Heart right ventricle (tissue), 16 donors: ENCODE measurements at places on chromosomes 2 and 18.

- DNase-seq, result no peak
- H3K27ac ChIP-seq, result no peak overlapping the region
- H3K27me3 ChIP-seq, result no peaks in the 10 kb centered on the region
- H3K4me1 ChIP-seq, result peaks cover 4% of the 10 kb centered on the region
- H3K4me3 ChIP-seq, result no peak overlapping the region
Measured at GRCh38 chr2:178392215-178392614, 58.8 kb downstream of the PRKRA start.

DNA sequence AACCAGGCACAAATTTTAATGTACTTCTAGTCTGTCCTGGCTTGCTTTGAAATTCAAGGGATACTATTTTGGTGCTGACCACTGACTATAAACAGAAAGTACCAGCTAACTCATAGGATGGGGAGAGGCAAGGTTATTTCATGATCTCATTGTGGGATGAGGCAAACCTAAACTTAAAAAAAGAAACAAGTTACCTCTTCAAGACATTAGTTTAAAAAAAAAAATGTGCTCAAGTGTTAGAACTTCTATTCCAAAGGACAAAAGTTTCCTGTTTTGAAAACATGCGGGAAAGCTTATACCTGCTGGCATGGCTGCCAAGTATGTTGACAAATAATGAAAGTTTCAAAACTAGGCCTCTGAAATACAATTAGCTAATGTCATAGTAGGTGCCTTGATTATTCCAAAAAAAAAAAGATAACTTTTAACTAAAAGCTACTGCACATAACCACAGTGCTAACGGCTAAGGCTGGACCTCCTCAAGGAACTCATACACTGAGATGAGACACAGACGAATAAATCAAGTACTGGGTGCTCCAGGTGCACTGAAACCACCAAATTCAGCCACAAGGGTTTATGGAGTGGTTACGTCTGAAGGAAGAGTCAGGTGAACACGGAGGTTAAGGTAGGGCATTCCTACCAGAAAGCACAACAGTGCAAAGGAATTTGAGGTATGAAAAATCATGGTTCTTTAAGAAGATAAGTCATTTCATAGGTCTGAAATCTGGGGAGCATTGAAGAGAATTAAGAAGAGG lies 38.1 kb downstream of the TMEM131 start:
- H3K36me3 ChIP-seq, result no peaks in the 10 kb centered on the region
- peaks cover 31% of the 10 kb centered on the region for H3K4me1 ChIP-seq
- H3K27ac ChIP-seq, result no peak overlapping the region
- no peak for DNase-seq
- no peaks in the 10 kb centered on the region for H3K27me3 ChIP-seq
- H3K4me3 ChIP-seq, result no peak overlapping the region

GRCh38 chr2:152537081-152537651 lies 180.1 kb downstream of the PRPF40A start:
- DNase-seq, result no peak
- H3K27ac ChIP-seq, result no peak overlapping the region
- peaks cover 8% of the 10 kb centered on the region for H3K4me1 ChIP-seq
- H3K36me3 ChIP-seq, result no peaks in the 10 kb centered on the region

- no peaks in the 10 kb centered on the region for H3K4me1 ChIP-seq
- H3K27me3 ChIP-seq, result no peaks in the 10 kb centered on the region
- no peaks in the 10 kb centered on the region for H3K36me3 ChIP-seq
- no peak overlapping the region for H3K4me3 ChIP-seq
- DNase-seq, result no peak
- H3K27ac ChIP-seq, result no peak overlapping the region
Measured at GRCh38 chr2:218345491-218346236, 11.0 kb upstream of the CATIP start.

- no peak overlapping the region for H3K4me3 ChIP-seq
- no peaks in the 10 kb centered on the region for H3K36me3 ChIP-seq
- no peak overlapping the region for H3K27ac ChIP-seq
- no peak for DNase-seq
- H3K27me3 ChIP-seq, result no peaks in the 10 kb centered on the region
Measured at GRCh38 chr2:132280912-132281311, 119.2 kb upstream of the ANKRD30BL start.

GRCh38 chr2:120421830-120422175 lies 75.9 kb downstream of the INHBB start:
- H3K36me3 ChIP-seq, result no peaks in the 10 kb centered on the region
- no peak overlapping the region for H3K27ac ChIP-seq
- no peak overlapping the region for H3K4me3 ChIP-seq
- no peaks in the 10 kb centered on the region for H3K4me1 ChIP-seq

GRCh38 chr2:190696792-190697398 lies 48.0 kb downstream of the NAB1 start:
- no peak for DNase-seq
- no peak overlapping the region for H3K27ac ChIP-seq
- no peak overlapping the region for H3K4me3 ChIP-seq
- peaks cover 4% of the 10 kb centered on the region for H3K36me3 ChIP-seq

DNA sequence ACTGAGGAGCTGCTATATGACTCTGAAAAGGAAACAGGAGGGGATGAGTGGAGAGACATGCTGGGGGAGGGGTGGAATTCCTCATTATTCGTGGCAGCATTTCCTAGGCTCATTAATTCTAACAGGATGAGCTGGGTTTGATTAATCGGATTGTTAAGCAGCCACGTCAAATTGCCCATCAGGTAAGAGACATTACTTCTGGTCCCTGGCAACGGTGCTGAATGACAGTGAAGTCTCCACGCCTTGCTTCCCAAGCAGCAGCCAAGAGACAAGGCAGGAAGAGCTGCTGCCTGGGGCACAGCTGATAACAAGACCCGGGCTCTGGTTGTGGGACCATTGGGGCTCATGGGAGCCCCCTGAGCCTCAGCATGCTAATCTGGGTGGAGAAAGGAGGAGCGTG lies 86.6 kb downstream of the MARCHF4 start:
- no peaks in the 10 kb centered on the region for H3K36me3 ChIP-seq
- no peak overlapping the region for H3K4me3 ChIP-seq
- no peak overlapping the region for H3K27ac ChIP-seq
- H3K27me3 ChIP-seq, result no peaks in the 10 kb centered on the region
- no peak for DNase-seq

GRCh38 chr18:22475426-22476100 lies 57.8 kb upstream of the CTAGE1 start:
- no peak overlapping the region for H3K27ac ChIP-seq
- H3K4me3 ChIP-seq, result no peak overlapping the region
- no peak for DNase-seq
- no peaks in the 10 kb centered on the region for H3K27me3 ChIP-seq
- H3K36me3 ChIP-seq, result no peaks in the 10 kb centered on the region
- peaks cover 17% of the 10 kb centered on the region for H3K4me1 ChIP-seq

GRCh38 chr2:240340361-240340761 lies 95.1 kb upstream of the GPC1 start:
- no peaks in the 10 kb centered on the region for H3K27me3 ChIP-seq
- H3K4me3 ChIP-seq, result no peak overlapping the region
- H3K4me1 ChIP-seq, result no peaks in the 10 kb centered on the region
- H3K27ac ChIP-seq, result no peak overlapping the region
- no peaks in the 10 kb centered on the region for H3K36me3 ChIP-seq

DNA sequence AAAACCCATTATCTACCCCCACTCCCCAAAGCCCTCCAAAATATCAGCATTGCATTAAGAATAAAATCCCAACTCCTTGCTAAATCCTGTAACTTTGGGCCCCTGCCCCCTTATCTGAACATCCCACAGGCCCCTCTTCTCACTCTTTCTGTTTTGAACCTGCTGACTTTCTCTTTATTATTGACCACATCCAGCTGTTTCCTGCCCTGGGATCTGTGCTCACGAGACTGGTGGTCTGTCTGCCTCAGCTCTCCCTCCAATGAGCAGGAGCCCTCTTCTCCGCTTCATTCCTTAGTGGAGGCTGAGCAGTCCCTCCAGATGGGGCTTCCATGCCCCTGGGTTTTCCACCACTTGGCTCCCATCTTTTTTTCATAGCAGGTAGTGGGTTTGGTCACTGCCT lies 116.9 kb downstream of the ACKR3 start:
- H3K27ac ChIP-seq, result no peak overlapping the region
- H3K4me1 ChIP-seq, result peaks cover 24% of the 10 kb centered on the region
- H3K4me3 ChIP-seq, result no peak overlapping the region
- H3K36me3 ChIP-seq, result no peaks in the 10 kb centered on the region
- H3K27me3 ChIP-seq, result no peaks in the 10 kb centered on the region

- H3K27ac ChIP-seq, result no peak overlapping the region
- no peaks in the 10 kb centered on the region for H3K27me3 ChIP-seq
- H3K4me1 ChIP-seq, result peaks cover 18% of the 10 kb centered on the region
- DNase-seq, result no peak
- no peaks in the 10 kb centered on the region for H3K36me3 ChIP-seq
Measured at GRCh38 chr2:19651466-19651865, 250.3 kb downstream of the TTC32 start.

DNA sequence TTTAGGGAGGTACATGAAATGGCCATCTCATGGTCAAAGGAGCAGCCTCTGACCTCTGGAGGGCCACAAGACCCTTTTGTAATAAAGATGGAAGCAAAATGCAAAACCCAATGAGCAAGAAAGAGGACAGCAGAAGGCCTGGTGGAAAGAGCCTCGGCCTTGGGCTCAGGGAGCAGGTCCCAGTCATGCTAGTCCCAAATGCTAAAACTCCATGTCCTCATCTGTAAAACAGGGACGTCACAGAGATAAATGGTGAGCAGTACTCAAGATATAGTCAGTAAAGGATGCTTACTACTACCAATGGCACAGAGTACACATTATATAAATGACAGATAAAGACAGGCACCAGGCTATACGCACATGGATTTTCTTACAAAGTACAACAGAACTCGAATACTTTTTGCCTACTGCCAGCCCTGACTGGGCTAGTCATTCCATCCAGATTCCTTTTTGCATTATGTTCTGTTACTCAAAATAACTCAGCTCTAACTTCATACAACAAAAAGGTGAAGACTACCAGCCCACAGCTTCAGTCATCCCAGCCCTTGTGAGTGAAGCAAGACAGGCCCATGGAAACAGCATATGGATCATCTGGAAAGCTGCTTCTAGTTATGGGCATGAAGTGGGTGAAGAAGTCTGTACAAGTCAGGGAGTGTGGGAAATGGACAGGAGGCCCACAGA lies 64.9 kb upstream of the TFCP2L1 start:
- peaks cover 5% of the 10 kb centered on the region for H3K4me1 ChIP-seq
- no peak overlapping the region for H3K4me3 ChIP-seq
- H3K36me3 ChIP-seq, result peaks cover 58% of the 10 kb centered on the region
- no peaks in the 10 kb centered on the region for H3K27me3 ChIP-seq
- no peak for DNase-seq
